ENCODE measurements at places on chromosomes 6 and 20.
A peak's percentile ranks its signal among the peaks of the same experiment; 100 is the strongest.

GRCh38 chr20:1631309-1632151 is 11.7 kb upstream of the SIRPB1 start:
- DNase-seq = no peak

DNA sequence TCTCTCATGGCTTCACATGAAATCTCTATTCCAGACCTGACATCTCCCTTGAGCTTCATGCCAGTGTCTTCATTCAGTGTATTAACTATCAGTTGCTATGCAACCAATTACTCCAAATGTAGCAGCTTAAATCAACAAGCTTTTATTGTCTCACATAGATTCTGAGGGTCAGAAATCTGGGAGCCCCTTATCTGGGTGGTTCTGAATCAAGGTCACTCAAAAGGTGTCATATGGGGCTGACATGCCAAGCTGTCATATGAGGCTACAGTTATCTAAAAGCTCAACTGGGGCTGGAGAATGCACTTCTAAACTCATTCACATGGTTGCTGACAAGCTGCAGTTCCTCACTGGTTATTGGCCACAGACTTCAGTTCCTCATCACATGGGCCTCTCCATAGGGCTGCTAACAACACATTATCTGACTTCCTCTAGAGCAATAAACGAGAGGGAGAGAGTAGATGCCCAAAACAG is 7.3 kb upstream of the CGA start:
- no peak for DNase-seq

- DNase-seq = no peak
These were observed 147.5 kb downstream of the ERMARD start for GRCh38 chr6:169898788-169899480.

GRCh38 chr6:1363298-1363697 is 26.1 kb upstream of the FOXF2 start:
- DNase-seq = no peak

DNA sequence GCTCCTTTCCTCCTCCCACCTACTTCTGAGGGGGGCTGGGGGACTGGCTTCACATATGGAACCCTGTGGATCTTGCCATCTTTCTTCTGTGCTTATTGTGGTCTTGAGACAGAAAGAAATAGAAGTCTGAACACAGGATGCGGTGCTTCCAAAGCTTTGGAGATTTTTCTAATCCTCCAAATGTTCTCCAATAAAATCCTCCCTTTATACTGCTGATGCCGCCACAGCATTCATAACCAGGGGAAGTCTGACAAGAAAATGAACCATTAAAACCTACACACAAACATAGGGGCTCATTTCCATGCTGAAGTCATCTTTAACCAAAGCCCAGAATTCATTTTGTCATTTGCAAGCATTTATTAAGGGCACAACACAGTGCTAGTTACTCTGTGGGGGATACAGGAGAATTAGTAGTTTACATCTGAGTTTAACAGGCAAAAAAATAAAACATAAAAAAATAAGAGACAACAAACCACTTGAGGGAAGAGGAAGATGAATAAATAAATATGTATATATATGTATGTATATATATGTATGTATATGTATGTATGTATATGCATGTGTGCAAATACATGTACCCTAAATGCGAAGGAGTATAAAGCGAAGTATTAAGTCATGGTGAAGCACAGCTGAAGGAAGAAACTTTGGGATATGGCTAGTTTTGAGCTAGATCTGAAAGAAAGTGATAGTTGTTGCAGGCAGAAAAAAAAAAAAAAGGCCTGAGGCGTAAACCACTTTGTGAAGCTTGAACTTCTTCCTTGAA is 5.9 kb upstream of the PTPRK start:
- DNase-seq = no peak

DNA sequence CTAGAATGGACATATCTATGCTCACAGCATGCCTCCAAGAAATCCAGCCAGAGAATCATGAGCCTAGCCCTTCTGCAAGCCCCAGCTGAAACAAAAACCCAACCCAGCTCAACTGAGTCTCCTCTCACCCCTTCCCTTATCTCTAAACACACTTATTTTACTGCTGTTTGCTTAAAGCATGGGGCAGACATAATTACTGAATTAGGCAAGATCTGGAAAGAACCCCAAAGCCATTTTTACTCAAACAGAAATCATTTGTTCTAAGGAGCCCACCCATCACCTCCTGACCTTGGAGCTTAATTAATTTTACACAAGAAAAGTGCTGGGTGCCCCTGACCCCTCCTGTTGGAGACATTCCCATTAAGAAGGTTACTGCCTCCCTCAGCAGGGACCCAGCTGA is 291.6 kb downstream of the MAFB start:
- no peak for DNase-seq

- DNase-seq = no peak
These were observed 244.9 kb upstream of the SOX4 start for GRCh38 chr6:21348504-21349195.

DNA sequence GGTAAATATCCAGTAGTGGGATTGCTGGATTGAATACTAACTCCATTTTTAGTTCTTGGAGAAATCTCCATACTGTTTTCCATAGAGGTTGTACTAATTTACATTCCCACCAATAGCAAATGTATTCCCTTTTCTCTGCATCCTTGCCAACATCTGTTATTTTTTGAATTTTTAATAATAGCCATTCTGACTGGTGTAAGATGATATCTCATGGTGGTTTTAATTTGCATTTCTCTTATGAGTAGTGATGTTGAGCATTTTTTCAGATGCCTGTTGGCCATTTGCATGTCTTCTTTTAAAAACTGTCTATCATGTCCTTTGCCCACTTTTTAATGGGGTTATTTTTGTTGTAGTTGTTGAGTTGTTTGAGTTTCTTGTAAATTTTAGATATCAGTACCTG is 253.2 kb downstream of the HAO1 start:
- no peak for DNase-seq

GRCh38 chr6:118400582-118400981 is 147.5 kb upstream of the PLN start:
- no peak for DNase-seq

- no peak for DNase-seq
These were observed 46.6 kb upstream of the RNF24 start for GRCh38 chr20:4061987-4062386.

GRCh38 chr6:45637056-45637455 is 259.3 kb upstream of the SUPT3H start:
- no peak for DNase-seq

GRCh38 chr20:18263723-18264122 is 24.6 kb upstream of the ZNF133 start:
- no peak for DNase-seq

DNA sequence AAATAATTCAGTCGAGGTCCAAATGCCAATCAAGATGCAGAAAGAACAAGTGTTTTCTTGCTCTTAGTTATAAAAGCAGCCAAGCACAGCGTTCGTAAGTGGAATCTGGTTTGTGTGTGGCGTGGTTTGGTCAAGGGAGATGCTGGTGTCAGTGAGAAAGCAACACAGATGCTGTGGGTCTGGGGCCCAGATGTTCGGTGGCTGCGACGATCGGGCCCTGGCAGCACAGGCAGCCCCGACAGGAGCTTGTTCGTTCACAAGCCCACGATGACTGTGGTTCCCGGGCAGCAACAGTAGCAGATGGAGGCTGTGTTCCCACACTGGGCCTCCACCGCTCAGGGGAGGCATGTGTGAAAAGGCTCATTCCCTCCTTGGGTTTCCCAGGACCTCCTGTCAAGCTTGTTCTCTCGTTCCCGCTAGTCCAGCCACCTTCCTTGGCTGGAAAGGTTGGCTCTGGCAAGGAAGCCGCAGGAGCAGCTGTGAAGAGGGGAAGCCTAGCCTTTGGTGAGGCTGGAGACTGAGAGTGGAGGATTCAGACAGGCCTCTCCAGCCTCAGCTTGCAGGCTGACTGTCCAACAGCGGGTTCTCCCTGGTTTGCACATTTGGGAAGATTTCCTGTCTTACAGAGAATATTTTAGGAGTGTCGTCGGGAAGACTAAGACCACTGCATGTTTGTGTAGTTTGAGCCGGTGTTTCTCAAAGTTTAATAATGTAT is 304.7 kb downstream of the QKI start:
- DNase-seq = no peak

GRCh38 chr6:13811627-13812358 is 2.6 kb downstream of the MCUR1 start:
- no peak for DNase-seq

- no peak for DNase-seq
These were observed 4.6 kb downstream of the SDC4 start for GRCh38 chr20:45343532-45344167.

- no peak for DNase-seq
These were observed 13.0 kb upstream of the CLDN20 start for GRCh38 chr6:155250701-155251381.

- DNase-seq = no peak
These were observed 300.7 kb downstream of the TENT5A start for GRCh38 chr6:81451787-81452186.

- no peak for DNase-seq
These were observed 12.8 kb downstream of the PHIP start for GRCh38 chr6:79065232-79065631.

DNA sequence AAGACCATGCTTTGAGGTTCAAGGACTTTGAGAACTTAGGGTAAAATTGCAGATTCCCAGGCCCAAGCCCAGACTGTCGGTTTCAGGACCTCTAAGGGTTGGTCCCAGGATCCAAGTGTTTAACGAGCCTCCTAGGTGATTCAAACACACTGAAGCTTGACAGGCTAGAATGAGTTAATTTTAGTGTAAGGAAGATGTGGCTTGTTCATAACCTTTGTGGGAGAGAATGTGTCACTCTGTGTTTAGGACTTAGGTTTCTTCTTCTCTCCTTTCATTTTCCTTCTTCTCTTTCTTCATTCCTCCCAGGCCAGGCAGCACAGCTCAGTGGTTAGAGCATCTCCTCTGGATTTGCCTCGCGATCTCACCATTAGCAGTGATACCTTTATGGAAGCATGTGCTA is 104.8 kb upstream of the KCNG1 start:
- no peak for DNase-seq

GRCh38 chr6:38004908-38005307 is 185.4 kb downstream of the ZFAND3 start:
- DNase-seq = no peak

DNA sequence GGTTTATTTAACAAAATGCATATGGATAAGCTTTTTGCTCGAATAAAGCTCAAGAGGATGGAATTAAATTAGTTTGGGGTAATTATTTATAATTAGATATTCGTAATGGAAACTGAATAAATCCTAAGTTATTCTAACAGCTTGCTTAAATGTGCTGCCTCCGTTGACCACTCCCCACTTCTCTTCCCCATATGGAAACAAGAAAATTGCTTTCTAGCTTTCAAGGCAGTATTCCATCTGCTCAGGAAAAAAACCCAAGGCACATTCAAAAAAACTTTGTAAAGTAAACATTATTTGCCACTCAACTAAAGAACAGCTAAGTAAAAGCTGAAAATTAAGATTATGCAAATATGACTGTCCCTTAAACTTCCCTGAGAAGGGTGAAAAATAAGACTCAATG is 369.2 kb downstream of the HAO1 start:
- no peak for DNase-seq

GRCh38 chr6:18753076-18753475 is 365.9 kb downstream of the RNF144B start:
- no peak for DNase-seq

DNA sequence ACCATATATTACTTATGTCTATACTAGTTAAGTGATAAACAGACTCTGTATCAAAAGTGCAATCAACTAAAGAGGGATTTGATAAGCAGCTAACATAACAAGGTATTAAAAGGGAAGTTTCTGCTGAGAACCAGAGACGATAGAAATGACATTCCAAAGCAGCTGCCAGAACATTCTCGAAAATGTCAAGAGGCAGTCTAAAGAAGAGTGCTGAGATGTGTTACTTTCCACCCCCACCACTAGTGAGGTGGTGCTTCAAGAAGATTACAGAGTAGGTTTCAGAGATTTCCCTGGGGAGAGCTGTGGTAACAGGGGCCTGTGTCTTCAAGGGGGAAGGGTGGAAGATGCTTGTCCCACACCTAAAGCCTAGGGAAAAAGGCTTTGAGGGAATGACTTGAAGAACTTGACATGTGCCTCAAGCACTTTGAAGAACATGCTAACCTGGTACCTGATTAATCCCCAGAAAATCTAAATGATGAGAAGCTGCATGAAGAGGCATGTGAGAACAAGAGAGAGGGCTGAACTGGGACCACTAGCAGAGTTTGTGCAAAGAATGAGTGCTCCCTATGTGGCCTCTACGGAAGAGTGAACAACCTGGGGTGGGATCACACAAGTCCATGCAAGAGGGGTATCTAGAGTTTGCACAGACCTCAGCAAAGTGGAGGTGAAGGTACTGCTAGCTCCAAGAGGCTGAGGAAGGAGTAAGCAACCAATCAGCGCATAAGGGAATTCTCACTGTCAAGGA is 5.0 kb downstream of the FAM184A start:
- DNase-seq = no peak

GRCh38 chr6:15876406-15876805 is 213.6 kb upstream of the DTNBP1 start:
- DNase-seq = peak; percentile 31

GRCh38 chr6:135320721-135321621 is 139.9 kb downstream of the MYB start:
- DNase-seq = no peak

GRCh38 chr6:30260036-30260504 is 46.9 kb upstream of the TRIM26 start:
- peak; percentile 17 for DNase-seq

- DNase-seq = no peak
These were observed 49.3 kb upstream of the MYL9 start for GRCh38 chr20:36491901-36492617.

DNA sequence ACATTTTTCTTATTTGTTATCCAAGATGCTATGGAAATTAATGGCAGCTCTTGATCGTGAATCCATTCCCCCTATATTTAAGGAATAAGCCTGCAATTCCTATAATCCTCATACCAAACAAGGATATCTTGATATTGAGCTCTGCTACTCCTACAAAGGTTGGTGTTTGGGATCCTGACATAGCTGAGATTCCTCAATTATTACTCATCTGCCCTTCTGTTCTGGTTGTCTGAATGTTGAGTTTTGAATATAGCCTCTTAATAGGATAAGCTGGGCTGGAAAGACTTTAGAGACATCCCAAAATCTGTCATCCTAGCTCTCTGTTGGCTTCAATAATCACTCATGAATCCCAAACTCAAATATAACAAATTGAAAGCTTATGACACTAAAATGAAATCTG is 49.9 kb downstream of the CLIC5 start:
- DNase-seq = no peak

- no peak for DNase-seq
These were observed 103.5 kb upstream of the PTPRT start for GRCh38 chr20:43293068-43293786.

DNA sequence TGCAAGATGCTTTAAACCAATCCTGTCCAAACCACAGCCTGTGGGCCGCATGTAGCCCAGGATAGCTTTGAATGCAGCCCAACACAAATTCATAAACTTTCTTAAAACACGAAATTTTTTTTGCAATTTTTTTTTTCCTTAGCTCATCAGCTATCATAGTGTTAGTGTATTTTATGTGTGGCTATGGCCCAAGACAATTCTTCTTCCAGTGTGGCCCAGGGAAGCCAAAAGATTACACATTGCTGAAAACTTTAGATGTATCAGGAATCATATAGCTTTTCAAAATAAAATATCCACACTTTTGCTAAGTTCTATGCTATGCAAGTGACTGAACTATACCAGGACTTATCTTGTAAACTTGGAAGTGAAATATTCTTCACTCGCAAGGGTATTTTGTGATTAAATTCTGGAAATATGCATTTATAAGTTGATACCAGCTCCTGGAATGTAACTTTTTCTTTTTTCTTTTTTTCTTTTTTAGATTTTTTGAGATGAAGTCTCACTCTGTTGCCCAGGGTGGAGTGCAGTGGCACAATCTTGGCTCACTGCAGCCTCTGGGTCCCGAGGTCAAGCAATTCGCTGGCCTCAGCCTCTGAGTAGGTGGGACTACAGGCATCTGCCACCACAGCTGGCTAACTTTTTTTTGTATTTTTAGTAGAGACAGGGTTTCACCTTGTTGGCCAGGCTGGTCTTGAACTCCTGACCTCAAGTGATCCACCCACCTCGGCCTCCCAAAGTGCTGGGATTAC is 49.8 kb downstream of the MTHFD1L start:
- no peak for DNase-seq
